ENCODE measurements at places on chromosomes 5 and 9.

- no peak for DNase-seq
Measured at GRCh38 chr5:166102947-166103346, 2188.5 kb upstream of the WWC1 start.

GRCh38 chr5:52997424-52997823 is 8.3 kb downstream of the ITGA2 start:
- no peak for DNase-seq

DNA sequence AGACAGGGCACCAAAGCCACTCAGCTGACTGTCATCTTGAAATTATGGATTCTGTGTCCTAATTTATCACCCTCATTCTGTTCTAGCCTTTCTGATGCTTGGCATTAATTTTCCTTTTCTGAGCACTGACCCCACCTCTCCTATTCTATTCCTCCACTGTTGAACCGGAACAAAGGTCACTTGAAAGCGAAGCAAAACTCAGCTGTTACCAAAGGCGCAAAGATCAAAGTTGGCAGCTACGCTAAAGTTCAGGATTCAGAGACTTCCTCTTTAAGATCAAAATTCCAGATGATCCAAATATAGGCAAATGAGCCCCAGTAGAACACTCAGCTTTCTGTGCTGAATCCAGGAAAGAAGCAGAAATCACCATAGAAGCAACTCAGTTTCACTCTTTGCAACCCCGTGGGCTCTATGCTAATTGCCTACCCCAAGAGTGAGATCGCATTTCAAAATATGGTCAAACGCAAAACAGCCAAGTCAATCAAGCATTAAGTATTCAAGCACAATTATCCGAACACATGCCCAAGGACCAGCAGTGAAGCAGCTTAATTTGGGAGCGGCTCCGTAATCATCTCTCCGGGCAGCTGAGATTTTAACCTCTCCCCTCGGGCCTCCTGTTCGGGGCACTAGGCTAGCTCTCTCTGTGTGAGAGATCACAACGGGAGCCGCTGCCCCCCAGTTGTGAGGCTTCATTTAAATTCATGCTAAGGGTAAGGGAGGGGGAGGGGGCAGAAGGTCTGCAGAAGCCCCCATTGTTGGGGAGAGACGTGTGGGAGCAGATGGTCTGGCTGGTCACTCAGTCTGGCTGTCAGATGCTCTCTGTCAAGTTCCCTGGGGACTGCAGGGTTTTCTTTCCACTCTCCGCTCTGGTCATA is 288.6 kb downstream of the ELAVL2 start:
- no peak for DNase-seq

DNA sequence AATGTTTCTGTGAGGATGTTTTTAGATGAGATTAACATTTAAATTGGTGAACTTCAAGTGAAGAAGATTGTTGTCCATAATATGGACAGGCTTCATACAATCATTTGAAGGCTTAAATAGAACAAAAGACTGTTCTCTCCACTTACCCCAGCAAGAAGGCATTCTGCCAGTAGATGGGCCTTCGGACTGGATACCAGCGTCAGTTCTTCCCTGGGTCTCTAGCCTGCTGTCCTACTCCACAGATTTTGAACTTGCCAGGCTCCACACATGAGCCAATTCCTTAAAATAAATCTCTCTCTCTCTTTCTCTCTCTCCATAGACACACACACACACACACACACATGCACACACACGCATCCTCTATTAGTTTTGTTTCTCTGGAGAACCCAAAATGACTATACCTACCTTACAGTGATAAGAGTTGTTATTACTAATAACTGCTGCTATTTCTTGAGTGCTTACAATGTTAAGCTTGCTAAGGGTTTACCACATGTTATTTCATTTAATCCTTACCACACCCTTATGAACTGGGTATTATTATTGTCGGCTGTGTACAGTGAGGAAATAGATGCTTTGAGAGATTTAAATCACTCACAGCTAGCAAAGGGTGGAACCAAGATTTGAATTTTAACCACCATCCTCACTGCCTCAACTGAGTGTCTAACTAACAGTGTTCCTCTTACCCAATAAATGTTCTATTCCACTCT is 19.8 kb upstream of the IQGAP2 start:
- no peak for DNase-seq

- DNase-seq = no peak
Measured at GRCh38 chr5:117679046-117679445, 1104.4 kb upstream of the SEMA6A start.

DNA sequence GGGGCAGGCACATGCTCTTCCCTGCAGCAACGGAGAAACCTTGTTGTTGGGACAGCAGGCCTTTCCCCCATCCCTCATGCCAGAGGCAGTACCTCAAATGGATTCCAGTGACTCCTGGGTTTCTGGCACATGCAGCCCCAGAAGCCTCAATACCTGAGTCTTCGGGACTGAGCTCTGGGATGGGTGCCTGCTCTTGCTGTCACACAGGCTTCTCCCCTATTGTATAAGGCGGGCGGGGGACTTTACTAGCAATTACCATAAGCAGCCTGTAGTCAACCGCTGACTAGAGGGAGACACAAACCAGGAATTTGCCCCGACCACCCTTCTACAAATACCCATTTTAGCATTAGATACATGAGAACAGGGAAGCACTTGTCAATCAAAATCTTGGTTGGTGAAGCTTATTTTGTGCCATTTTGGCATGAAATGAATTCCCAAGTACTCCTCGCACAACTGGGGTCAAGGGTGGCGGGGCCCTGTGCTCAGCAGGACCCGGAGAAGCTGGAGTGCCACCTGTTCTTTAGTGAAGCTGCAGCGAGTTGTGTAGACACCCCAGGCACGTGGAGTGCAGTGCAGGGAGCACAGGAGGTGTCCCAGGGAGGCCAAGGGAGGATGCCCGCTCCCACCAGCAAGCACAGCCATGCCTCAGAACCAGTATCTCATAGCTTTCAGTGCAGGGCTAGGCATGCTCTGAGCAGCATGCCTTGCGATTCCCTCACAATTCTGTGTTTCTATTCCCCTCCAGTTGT is 21.2 kb downstream of the S1PR3 start:
- no peak for DNase-seq

DNA sequence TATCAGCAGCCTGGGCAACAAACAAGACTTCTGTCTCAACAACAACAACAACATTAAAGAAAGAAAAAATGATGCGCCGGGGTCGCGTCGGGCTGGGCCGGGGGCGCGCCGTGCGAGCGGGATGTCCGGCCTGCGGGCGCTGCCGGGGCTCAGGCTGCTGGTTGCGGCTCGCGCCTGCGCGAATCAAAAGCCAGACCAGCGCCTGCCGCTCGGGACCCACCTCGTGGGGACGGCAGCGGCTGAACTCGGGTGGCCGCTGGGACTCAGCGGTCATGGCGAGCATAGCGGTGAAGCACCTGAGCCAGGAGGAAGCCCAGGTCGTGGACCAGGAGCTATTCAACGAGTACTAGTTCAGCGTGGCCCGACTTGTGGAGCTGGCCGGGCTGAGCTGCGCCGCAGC is 11.9 kb upstream of the NHP2 start:
- DNase-seq = no peak

- peak; percentile 3 for DNase-seq
Measured at GRCh38 chr9:109086221-109086620, 33.5 kb downstream of the TMEM245 start.

DNA sequence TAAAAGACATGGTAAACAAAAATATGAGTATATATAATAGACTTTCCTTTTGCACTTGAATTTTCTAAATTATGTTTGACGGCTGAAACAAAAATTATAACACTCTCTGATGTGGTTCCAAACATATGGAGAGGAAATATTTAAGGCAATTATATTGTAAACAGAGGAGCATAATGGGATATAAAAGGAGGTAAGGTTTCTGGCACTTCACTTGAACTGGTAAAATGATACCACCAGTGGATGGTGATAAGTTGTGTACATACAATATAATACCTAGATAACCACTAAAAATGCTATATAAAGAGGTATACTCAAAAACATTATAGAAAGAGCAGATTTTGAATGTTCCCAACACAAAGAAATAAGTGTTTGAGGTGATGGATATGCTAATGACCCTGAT is 192.9 kb upstream of the RAD23B start:
- DNase-seq = no peak

DNA sequence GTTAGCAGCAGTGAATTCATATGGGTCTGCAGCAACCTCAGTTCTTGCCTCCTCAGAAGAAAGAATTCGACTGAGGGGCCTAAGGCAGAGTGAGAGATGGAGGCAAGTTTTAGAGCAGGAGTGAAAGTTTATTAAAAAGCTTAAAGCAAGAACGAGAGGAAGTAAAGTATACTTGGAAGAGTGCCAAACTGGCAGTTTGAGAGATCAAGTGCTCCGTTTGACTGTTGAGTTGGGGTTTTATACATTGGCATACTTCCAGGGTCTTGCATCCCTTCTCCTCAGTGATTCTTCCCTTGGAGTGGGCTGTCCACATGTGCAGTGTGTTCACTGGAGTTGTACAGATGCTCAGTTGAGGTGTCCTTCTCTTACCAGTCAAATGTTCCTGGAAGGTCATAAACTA is 203.6 kb downstream of the SPATA31D1 start:
- no peak for DNase-seq

GRCh38 chr9:128903871-128904620 is 16.7 kb upstream of the PHYHD1 start:
- no peak for DNase-seq

DNA sequence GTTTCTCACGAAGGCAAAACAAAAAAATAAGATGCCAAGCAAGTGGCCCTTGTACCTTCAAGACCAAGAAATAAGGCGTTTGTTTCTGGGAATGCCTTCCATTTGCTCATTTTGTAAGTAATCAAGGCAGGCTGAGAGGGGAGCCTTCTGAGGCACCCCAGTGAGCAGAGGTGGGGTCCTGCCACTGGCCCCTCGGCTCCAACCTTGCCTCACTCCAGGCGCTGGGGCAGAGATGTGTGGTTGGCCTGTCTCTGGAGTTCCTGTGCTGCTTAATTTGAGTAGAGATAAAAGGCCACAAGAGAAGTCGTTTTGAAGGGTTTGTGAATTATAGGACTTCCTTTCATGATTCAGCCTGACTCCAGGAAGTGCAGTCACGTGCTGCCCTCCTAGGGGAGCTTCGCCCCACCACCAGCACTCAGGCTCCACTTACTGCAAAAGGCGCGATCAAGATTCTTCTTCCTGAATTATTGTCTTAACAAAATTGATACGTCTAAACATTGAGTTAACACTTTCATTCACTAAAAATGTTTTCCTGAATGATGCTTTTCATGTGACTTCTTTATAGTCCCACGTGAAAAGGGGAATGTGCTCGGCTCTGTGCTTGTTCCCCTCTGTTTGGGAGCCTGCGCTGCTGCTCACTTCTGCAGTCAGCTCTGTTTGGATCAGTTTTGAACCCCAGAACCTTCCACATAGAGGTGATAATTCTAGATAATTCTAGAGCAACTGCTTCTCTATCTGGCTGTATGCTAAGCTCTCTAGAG is 13.7 kb downstream of the SYK start:
- DNase-seq = peak; percentile 48

GRCh38 chr5:72234868-72235267 is 85.2 kb downstream of the MRPS27 start:
- no peak for DNase-seq

DNA sequence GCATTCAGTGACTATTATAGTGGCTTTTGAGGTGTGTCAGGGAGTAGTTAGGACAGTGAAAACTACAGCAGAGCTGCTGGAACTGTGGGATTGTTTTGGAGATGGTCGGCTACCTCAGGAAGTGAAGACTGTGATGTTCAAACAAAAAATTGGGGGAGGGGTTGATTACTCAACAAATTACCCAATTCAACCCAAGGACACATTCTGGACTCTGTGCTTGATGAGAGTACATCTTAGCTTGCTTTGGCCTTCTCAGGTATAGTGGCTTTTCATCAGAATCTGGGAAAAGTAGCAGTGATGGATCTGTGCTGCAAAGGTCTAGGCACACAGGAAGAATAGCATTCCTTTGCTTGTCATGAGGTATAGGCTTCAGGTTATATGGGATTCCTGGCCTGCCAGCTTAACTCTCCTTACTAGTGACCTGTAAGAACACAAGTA is 47.0 kb downstream of the SLC44A1 start:
- no peak for DNase-seq

- no peak for DNase-seq
Measured at GRCh38 chr5:83184534-83184933, 107.2 kb downstream of the XRCC4 start.

- DNase-seq = peak; percentile 11
Measured at GRCh38 chr9:35859310-35859989, 10.8 kb downstream of the OR13J1 start.

DNA sequence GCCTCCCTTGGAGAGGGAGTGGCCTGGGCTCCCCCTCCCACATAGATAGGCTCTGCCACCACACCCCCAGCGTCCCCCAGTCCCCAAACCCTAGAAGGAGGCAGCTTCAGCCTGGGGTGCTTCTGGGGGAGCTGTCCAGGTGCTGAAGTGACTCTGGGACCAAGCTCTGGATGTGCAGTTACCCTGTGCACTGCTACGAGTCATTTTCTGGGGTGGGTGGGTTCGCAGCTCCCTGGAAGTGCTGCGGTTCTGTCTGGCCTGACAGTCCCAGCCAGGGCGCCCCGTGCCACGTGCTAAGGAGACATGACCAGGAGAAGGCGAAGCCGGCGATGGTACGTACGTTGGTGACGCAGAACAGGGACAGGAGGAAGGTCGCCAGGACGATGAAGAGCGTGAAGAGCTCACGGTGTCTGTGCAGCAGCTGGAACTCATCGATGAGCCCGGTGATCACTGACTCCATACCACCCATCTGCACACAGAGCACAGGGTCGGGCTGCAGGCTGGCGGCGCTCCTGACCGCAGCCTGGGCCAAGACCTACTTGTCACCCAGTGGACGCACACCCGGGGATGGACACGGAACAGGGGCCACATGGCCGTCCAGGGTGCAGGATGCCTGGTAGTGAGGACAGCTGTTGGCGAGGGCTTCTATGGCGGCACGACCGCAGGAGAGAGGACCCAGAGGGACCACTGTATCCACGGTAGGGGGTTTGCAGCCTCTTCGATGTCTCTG is 35.7 kb downstream of the SLC6A3 start:
- no peak for DNase-seq
